Stimulated activated CD8-positive, alpha-beta memory T cell treated with anti-CD3 and anti-CD28 coated beads, Interleukin-4, amount 100 ng/mL, for 48 hours (primary cell): ENCODE measurements at places on chromosomes 6 and 20.

DNA sequence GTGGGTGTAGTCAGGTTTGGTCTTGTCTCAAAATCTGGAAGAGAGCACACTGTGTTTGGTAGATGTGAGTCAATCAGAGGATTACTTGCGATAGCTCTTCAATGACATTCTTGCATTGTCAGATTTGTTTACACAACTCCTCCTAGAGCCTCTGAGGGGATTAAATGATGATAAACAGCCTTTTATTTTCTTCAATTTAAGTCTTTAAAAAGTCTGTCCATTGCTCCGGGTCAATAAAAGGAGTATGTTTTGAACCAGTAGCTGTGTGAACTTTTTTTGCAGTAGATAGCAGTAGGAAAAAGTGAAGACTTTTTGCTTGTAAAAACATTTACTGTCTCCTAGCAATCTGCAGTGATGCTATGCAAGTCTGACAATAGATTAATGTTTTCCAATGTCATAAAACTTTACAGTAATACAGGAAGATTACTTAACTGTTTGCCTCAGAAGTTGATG, 49.9 kb downstream of the GJA1 start:
- DNase-seq = no peak

DNA sequence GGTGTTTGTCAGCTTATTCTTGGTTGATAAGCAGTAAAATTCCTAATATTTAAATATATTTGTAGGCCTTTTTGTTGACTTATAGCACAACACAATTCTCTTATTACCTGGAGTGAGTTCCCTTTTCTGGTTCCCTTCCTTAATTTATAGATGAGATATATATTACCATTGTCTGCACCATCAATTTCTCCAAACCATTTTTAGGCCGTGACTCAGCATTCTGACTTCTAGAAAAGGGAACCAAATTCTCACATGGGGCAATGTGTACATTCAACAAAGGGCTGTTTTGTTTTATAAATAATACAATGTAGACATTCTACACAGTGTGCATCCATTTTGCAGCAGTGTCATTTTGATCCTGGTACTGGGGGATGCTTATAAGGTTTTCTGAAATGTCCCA, 52.8 kb downstream of the NCOA7 start:
- DNase-seq = no peak

- DNase-seq = peak; percentile 16
Observed at GRCh38 chr20:41174373-41174772, 37.0 kb downstream of the PLCG1 start.

DNA sequence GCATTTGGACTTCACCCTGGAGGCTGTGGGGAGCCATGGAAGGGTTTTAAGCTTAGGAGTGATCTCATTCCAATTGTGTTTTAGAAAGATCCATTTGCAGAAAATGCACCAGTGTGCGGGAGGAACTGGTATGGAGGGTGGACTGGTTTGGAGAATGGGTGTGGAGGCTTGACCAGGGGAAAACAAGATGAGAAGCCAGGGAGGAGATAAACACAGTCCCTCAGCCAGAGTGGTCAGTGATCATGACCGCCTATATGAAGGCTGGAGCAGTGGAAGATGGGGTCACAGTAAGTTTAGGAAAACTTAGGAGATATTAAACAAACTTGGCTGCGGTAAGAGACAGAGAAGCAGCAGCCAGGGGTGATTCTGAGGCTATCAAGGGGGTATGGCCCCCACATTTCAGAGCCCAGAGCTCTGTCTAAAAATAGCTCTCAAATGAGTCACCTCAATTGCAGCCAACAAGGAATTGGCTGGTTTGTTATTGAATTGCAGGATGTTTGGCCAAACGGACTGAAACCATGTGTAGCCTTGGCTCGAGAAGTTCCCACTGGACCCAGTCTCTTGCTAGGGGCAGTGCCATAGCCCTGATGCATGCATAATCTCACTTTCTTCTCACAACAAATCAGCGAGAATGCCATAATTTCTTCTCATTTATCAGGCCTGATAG, 159.9 kb upstream of the TOP1 start:
- no peak for DNase-seq

- DNase-seq = no peak
Observed at GRCh38 chr6:56073761-56074160, 173.6 kb downstream of the COL21A1 start.

GRCh38 chr6:135577059-135577538, 79.6 kb upstream of the AHI1 start:
- DNase-seq = no peak

- DNase-seq = no peak
Observed at GRCh38 chr20:61449057-61449609, 197.1 kb downstream of the CDH4 start.
